Esophagus squamous epithelium (tissue), 5 donors: ENCODE measurements at places on chromosomes 4 and X.

GRCh38 chrX:124960454-124960853 is 359.2 kb upstream of the TEX13C start:
- DNase-seq: no peak

GRCh38 chrX:154026136-154027021 is 6.7 kb upstream of the IRAK1 start:
- no peak for DNase-seq

GRCh38 chrX:13360146-13360545 is 40.3 kb upstream of the ATXN3L start:
- no peak for DNase-seq

DNA sequence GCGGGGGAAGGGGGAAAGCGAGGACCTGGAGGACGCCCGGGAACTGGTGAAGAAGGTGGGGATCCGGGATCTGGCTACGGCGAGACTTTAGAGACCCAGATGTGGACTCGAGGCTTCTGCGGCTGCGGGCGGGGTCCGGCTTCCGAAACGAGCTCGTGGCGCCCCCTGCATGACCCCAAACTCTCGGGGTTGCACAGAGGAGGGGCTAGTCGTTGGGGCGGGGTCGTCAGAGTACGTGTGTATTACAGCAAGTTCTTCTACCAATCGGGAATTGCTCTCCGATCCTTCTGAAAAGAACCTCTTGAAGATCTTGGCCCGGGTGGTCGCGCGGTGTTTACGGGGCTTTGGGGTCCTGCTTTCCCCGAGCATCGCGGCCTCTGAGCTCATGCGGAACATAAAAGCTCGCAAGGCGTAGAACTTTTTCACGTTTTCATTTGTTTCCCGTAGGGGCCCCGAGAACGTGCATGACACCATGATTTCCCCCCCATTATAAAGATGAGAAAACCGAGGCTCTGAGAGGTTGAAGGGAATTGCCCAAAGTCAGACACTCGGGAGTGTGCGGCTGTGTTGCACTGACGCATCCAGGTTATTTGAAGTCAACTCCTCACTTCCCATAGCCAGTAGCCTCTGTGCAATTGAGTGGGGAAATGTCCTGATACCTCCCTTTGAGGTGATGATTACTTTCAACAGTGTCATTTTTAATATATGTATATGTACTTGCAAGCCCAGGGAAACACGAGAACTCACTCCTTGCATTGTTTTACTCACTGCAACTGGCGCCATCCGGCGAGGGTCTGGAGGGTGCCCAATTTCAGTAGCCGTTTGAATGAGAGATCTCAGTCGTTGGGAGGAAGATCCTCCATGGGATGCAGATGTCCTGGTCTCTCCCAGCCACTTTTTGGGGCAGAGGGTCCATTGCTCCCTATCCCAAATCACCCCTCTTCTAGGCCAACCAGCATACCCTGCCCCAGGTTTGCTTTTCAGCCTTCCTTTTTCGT is at the start of gene BEND4:
Gene BEND4, minus strand, starts transcription at position 149 of the 998 bp plus-strand sequence. CDS start 512 bp downstream, outside the sequence.
- DNase-seq: no peak

DNA sequence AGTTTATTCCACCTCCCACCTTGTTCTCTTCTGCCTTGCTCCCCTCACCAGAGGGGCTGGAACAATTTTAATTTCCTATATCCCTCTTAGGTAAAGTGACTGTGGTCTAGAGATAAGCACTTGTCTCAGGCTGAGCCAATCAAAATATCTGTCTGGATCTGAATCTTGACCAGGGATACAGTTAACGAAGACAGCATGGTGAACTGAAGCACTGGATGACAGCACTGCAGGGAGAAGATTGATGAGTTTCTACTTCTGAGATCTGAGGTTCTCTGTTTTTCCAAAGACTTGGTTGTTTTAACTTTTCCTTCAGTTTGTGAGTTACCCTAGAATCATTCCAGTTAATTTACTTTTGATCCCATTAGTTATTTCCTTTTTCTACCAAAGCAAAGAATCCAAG is 13.2 kb downstream of the GNPDA2 start:
- no peak for DNase-seq

- no peak for DNase-seq
These were observed 18.4 kb upstream of the CTSO start for GRCh38 chr4:155972098-155972497.

- no peak for DNase-seq
These were observed 204.4 kb downstream of the NSUN7 start for GRCh38 chr4:40954088-40954668.
